PC-3 (cell line): ENCODE measurements at places on chromosomes 11 and 22.

- DNase-seq = peak; percentile 89
Observed at GRCh38 chr11:10293423-10294289, at the start of gene SBF2. Gene SBF2, minus strand, starts transcription at chr11:10294219. Its CDS starts 150 bp downstream, at chr11:10294069.

- DNase-seq = peak; percentile 41
Observed at GRCh38 chr22:43796567-43796966, 15.5 kb downstream of the EFCAB6 start.

GRCh38 chr11:91608677-91609076 is 615.9 kb upstream of the FAT3 start:
- peak; percentile 5 for DNase-seq

- peak; percentile 52 for DNase-seq
Observed at GRCh38 chr11:3642071-3642951, 519 bp upstream of the ART5 start.
